Progenitor cell of endocrine pancreas (in vitro differentiated cells): ENCODE measurements at places on chromosomes 1 and 21. TPM values are rescaled to one million over a fixed set of nuclear protein-coding genes. Genes with fewer than 3 reads are reported as not detected.

CSMD2 gene
- 0.11 and 0.38 TPM in 2 replicates for total RNA-seq

CFHR4 gene
- total RNA-seq, result not detected in 2 replicates

UBL4B gene
- total RNA-seq, result 0.20 TPM in 1 of 2 replicates, not detected in the other

OR6K2 gene
- total RNA-seq, result not detected in 2 replicates

C8B gene
- total RNA-seq, result 0.26 TPM in 1 of 2 replicates, not detected in the other

CTBS gene
- total RNA-seq, result 10.1 and 10.8 TPM in 2 replicates

SH2D5 gene
- 0.53 and 1.2 TPM in 2 replicates for total RNA-seq

CAPN8 gene
- total RNA-seq, result 1.3 and 2.2 TPM in 2 replicates

LPAR3 gene
- 4.3 and 5.1 TPM in 2 replicates for total RNA-seq

GRCh38 chr1:116334015-116334547, 39.0 kb upstream of the ATP1A1 start:
- DNase-seq, result no peak

DNA sequence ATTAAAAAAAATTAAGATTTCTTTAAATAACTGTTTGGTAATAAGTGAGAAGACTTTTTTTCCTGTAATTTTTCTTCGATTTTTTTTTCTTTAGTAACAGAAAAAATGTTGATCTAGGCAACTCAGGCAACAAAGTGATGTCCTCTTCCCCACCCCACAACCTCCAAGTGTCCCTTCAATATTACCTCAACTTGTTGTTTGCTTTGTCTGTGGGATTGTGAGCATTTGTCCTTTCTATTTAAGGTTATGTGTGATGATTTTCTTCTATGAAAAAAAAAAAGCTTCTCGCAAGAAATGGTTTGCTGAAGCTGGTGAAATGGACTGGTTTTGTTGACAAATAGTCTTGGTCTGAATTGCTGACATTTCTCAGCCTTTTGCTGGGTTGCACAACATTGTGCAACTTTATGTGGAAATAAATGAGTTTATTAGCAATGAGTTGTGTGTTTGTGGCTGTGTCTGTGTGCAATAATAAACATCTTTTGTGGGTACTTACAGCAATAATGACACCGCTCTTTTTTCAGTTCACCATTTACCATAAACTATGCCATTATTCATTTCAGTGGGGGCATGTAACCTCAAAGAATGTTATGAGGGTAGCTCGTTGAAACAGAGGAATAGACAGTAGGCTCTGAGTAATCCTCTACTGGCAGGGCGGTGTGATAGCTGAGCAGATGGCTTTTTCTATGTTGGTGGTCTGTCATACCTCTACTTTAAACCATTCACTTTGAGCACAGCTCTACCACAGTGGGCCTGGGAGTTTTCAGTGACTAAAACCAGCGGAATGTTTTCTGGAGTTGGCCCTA, 218.4 kb downstream of the HLX start:
- DNase-seq, result no peak

- no peak for DNase-seq
Measured at GRCh38 chr1:205355075-205355453, 1.7 kb downstream of the KLHDC8A start.

GRCh38 chr1:218344814-218345672, at the start of gene TGFB2:
Gene TGFB2 (plus strand): TSS chr1:218345336. CDS start chr1:218346702, 1,366 bp downstream.
- DNase-seq, result no peak

DNA sequence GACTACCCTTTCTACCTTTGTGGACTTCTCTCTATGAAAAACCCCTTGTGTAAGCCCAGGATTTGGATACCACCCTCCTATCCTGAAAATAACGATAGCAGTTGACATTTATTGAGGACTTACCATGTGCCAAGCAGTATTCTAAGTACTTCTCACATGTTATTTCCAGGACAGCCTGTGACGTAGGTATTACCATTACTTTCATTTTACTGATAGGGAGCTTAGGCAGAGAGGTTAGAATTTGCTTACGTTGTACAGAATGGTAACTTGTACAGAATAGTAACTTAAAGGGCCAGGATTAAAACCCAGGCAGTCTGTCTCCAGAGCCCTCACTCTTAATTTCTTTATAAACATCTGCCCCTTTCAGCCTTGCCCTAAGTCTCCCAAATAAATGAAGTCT, 138.3 kb downstream of the NTMT2 start:
- DNase-seq, result no peak

DNA sequence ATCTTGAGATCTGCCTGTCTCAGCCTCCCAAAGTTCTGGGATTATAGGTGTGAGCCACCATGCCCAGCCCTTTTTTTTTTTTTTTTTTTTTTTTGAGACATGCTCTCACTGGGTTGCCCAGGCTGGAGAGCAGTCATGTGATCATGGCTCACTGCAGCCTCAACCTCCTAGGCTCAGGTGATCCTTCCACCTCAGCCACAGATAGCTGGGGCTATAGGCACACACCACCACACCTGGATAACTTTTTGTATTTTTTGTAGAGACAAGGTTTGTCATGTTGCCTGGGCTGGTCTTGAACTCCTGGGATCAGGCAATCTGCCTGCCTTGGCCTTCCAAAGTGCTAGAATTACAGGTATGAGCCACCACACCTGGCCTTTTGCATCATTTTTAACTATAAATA, 17.7 kb upstream of the PRRC2C start:
- DNase-seq, result no peak

- no peak for DNase-seq
Measured at GRCh38 chr1:88061492-88062177, 622.4 kb upstream of the PKN2 start.

- DNase-seq, result no peak
Measured at GRCh38 chr1:158333405-158334155, 2.2 kb upstream of the CD1B start.

- DNase-seq, result no peak
Measured at GRCh38 chr1:226988334-226988666, 48.2 kb downstream of the COQ8A start.

- no peak for DNase-seq
Measured at GRCh38 chr1:35085421-35085820, 6.2 kb downstream of the ZMYM1 start.

- no peak for DNase-seq
Measured at GRCh38 chr1:243890576-243890975, 40.5 kb upstream of the AKT3 start.

DNA sequence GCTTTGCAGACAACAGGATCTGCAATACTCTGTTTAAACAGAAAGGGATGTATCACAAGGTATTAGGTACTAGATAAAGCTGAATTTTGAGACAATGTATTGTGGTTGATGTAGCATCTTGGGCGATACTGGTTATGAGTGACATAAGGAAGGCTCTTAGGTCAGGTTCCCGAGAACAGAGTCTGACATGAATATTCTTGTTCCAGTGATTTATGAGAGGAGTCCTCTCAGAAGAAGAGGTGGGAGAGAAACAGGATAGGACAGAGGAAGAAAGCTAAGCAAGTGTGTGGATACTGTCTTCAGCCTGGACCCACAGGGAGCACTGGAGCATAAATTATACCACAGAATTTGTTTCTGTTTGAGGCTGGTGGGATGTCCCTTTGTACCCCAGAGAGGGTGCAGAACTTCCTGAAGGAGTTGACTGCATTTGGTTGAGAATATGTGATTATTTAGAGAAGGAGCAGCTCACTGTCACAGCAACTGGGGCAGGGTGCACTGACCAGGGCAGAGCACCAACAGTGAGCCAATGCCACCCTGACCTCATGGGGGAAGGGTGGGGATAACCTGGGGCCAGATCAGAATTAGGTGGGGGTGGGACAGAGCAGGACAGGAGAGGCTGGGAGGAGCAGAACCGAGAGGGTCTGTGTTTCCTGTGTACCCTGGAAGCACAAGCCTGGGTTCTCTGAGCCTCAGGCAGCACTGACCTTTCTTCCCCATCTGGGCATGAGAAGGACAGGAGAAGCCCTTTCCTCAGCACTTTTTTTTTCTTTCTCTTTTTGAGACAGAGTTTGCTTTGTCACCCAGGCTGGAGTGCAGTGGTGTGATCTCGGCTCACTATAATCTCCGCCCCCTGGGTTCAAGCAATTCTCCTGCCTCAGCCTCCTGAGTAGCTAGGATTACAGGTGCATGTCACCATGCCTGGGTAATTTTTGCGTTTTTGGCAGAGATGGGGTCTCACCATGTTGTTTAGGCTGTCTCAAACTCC, 36.3 kb upstream of the SLC6A9 start:
- no peak for DNase-seq

GRCh38 chr1:13605159-13605558, 21.5 kb downstream of the PDPN start:
- no peak for DNase-seq

DNA sequence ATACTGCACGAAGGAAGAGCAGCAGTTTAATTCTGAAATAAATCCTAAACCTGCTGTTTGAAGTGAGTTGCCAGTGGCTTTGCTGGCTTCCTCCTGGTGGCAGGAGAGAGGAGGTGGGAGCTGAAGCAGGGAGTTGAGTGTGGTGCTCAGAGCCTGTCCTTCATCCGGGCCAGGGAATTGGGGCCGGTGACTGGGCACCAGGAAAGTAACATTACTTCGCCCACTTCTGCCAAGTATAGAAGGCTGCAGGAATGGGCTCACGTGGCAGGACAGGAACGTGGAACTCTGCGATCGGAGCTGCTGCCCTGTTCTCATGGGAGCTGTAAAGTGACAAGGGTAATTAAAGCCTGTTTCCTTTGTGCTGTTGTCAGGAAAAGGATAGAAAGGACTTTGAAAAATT, 8.7 kb downstream of the TOR3A start:
- no peak for DNase-seq

- DNase-seq, result no peak
Measured at GRCh38 chr1:182809414-182809957, 19.9 kb downstream of the NPL start.

DNA sequence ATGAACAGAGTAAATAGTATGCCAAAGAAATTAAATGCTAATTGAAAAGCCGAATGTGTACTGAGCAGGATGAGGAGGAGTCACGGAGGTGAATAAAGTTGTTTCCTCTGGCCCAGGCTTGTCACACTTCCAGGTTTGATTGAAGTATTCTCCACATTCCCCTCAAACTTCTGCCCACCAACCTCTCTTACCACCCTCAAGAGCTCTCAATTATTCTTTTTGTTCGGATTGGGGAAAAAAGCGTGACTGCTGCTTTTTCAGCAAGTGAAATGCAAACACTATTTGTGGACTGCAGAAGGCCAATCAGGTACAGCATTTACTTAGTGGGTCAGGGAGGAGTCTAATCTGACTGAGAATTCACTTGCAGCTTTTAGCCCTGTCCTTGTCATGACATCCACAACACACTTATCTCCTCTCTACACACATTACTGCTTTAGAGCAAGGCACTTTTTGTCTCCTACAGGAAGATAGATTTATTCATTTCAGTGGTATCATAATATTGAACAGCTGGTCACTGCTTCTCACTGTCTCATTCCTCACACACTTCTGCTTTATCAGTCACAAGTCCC, 375.6 kb upstream of the PRMT6 start:
- no peak for DNase-seq

DNA sequence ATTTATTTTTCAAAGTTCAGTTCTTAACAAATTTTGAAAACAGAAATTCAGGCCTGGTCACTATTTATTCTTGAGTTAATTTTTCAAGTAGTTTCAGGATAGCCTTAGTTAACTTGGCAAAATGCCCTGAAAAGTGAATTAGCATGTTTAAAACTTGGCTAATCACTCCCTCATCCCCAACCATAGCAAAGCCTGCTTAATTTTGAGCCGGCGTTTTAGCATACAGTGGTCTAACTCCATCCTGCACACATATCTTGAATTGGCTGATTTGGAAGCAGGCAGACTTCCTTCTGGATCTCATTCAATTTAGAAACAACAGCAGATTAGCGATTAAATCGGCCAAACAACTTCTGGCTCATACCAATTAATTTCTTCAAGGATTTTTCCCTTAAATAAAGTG, 439.2 kb downstream of the PTBP2 start:
- no peak for DNase-seq

GRCh38 chr1:20497506-20497905, 10.4 kb downstream of the MUL1 start:
- no peak for DNase-seq

- DNase-seq, result no peak
Measured at GRCh38 chr21:14095056-14095455, 115.7 kb downstream of the LIPI start.
